ENCODE measurements at places on chromosomes 5 and 9. TPM values are rescaled to one million over a fixed set of nuclear protein-coding genes. Genes with fewer than 3 reads are reported as not detected.
A peak's percentile ranks its signal among the peaks of the same experiment; 100 is the strongest.

Gene SLC12A7
- total RNA-seq, result 21.6 TPM

Gene TUSC1
- total RNA-seq, result 0.25 TPM

DNA sequence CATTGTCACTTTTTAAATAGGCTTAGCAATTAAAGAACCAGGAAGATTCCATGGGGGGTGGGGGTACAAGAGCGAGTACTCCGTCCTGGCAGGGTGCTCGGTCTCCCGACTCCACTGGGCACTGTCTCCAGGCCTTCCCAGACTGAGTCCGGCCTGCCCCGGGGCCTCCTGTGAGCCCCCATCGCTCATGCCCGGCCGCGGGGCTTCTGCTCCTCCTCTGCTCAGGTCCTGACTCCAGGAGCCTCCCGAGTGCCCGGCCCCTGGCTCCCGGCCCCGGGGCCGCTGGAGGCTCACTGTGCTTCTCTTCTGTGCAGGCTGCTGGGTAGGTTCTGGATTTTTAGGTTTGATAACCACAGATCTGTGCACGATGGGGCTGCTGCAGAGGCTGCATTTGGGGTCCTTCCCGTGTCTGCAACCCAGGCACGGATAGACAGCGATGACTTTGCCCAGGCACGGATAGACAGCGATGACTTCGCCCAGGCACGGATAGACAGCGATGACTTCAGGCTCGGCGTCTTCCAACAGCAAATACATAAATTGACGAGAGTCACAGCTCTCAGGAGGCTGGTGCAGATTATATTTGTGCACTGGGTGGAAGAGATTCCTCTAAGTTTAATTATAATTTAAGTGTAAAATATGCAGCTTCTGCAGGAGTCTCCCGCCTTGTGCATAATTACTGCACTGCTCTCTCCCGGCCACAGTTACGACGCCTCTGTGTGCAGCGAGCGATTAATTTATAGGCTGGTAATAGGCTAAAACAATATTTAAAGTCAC, 74.8 kb upstream of the RXRA start:
- no peak overlapping the region for H3K4me3 ChIP-seq
- no peak overlapping the region for H3K27ac ChIP-seq
- H3K4me1 ChIP-seq, result no peaks in the 10 kb centered on the region
- no peaks in the 10 kb centered on the region for H3K27me3 ChIP-seq
- DNase-seq, result no peak

DNA sequence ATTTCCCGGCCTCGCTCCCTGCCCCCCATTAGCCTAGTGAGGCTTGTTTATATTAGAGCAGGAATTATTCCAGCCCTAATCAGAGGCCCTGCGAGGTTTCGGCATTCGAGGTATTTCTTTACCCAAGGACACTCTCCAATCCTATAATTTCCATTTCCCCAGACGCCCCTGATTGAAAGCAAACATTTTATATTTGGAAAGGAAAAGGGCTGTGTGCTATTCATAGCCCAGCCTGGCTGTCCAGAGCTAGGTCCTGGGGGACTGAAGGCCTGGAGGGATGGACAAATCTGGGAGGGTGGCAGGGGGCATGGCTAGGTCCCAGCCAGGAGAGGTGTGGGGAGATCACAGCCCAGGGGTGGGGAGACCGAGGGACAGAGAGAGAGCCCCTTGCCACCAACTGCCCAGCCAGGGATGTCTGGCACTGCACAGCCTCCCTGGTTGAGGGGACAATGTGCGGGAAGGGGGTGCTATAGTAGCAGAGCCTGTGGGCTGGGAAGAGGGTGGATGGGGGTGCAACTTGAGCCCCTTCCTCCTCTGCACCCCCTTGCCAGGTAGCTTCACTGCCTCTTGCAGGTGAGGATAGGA, 125.1 kb downstream of the BARX1 start:
- peaks cover 26% of the 10 kb centered on the region for H3K27me3 ChIP-seq
- H3K27ac ChIP-seq, result no peak overlapping the region
- no peak for DNase-seq
- H3K36me3 ChIP-seq, result no peaks in the 10 kb centered on the region
- peaks cover 7% of the 10 kb centered on the region for H3K4me1 ChIP-seq
- H3K4me3 ChIP-seq, result no peak overlapping the region

DNA sequence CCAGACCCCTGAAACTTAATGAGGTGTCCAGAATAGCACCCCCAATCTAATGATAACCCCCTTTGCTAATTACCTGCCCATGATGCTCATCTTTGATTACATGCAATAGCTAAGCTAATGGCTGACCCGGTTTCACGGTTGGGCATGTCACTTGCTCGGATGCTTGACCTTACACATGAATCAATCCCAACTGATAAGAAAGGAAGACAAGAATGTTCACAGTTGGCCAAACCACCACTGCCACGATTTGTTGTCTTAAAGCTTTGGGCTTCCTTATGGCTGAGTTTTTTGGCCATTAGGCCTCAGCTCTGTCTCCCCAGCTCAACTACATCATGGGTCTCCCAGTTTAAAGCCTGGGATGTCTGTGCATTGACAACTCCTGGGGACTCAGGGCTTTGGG, 53.1 kb upstream of the TGFBR1 start:
- H3K36me3 ChIP-seq, result no peaks in the 10 kb centered on the region
- no peak for DNase-seq
- peaks cover 41% of the 10 kb centered on the region for H3K4me1 ChIP-seq
- no peak overlapping the region for H3K27ac ChIP-seq

- peaks cover 1% of the 10 kb centered on the region for H3K27me3 ChIP-seq
- H3K4me1 ChIP-seq, result no peaks in the 10 kb centered on the region
- H3K36me3 ChIP-seq, result no peaks in the 10 kb centered on the region
- H3K4me3 ChIP-seq, result no peak overlapping the region
- H3K27ac ChIP-seq, result no peak overlapping the region
Measured at GRCh38 chr5:10524376-10525123, 39.3 kb upstream of the ANKRD33B start.

DNA sequence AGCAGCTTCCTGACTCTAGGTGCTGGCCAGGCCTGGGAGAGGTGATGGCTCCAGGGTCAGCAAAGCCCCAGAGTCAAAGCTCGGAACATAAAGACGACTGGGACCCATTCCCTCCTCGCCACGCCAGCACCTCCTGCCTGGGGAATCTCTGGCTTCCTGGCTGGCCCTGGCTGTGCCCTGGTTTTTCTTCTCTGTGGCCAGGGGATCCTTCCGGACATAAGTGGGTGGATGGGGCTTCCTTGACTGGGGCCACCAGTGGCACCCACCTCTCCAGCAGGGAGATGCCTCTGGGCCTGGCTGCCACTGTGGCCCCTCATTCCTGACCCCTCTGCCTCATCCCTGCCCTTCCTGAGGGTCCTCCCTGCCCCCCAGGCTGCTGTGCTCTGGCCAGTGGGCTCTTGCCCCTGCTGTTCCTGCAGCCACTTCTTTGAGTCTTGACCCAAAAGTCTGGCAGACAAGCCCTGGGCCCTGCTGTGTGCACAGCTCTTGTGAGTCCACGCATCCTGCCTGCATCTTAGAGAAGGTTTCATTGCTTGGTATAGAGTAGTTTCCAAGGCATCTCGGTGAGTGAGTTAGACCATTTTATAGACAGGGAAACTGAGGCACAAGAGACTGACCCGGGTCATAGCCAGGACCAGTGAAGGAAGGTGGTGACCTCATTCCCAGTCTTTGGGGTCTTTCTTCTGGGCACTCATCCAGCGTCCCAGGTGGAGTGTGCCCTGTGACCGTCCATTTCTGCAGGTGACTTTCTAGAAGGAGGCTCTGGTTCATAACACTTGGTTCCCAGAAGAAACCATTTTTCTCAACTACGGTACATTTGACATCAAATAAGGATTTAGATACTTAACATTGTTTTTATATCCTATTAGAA, 17.3 kb upstream of the LPCAT1 start:
- peaks cover 16% of the 10 kb centered on the region for H3K4me1 ChIP-seq
- no peak overlapping the region for H3K27ac ChIP-seq
- DNase-seq, result no peak
- no peaks in the 10 kb centered on the region for H3K36me3 ChIP-seq

GRCh38 chr5:54761213-54761701, 224.1 kb downstream of the ESM1 start:
- H3K36me3 ChIP-seq, result no peaks in the 10 kb centered on the region
- no peak overlapping the region for H3K27ac ChIP-seq
- DNase-seq, result no peak

DNA sequence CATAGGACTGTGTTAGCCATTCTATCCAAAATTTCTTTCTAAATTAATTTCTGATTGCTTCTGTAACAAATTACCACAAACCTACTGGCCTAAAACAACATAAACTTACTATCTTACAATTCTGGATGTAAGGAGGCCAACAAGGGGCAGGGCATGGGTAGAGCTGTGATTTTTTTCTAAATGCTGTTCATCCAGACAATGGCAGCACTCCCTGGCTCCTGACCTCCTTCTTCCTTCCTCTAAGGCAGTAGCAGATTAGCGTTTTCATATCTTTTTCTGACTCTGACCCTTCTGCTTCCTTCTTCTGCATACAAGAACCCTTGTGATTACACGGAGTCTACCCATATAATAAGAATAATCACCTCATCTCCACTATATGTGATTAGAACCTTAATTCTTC, 1005.8 kb downstream of the CDH12 start:
- DNase-seq, result no peak
- no peaks in the 10 kb centered on the region for H3K27me3 ChIP-seq
- H3K4me3 ChIP-seq, result no peak overlapping the region
- H3K4me1 ChIP-seq, result no peaks in the 10 kb centered on the region

GRCh38 chr9:113594484-113595299, 131.2 kb downstream of the RGS3 start:
- H3K36me3 ChIP-seq, result peaks cover 28% of the 10 kb centered on the region
- no peak for DNase-seq
- H3K27ac ChIP-seq, result no peak overlapping the region
- peaks cover 23% of the 10 kb centered on the region for H3K4me1 ChIP-seq
- H3K27me3 ChIP-seq, result no peaks in the 10 kb centered on the region
- no peak overlapping the region for H3K4me3 ChIP-seq

GRCh38 chr9:122126331-122127261, 33.0 kb downstream of the NDUFA8 start:
- peak; percentile 26 for DNase-seq
- H3K4me3 ChIP-seq, result peak overlapping the region; percentile 28
- H3K27ac ChIP-seq, result no peak overlapping the region
- H3K27me3 ChIP-seq, result peaks cover 41% of the 10 kb centered on the region
- no peaks in the 10 kb centered on the region for H3K36me3 ChIP-seq
